Cardiac fibroblast (primary cell): ENCODE measurements at places on chromosomes 4 and X.

GRCh38 chr4:52659001-52659721, at the start of gene USP46:
Gene USP46 (minus strand): TSS chr4:52659301. CDS start chr4:52659150, 151 bp downstream.
- DNase-seq, result peak; percentile 85

- no peak for DNase-seq
Observed at GRCh38 chrX:68940601-68941000, 111.8 kb downstream of the EFNB1 start.

GRCh38 chrX:118534716-118535493, 39.3 kb downstream of the DOCK11 start:
- DNase-seq, result no peak

DNA sequence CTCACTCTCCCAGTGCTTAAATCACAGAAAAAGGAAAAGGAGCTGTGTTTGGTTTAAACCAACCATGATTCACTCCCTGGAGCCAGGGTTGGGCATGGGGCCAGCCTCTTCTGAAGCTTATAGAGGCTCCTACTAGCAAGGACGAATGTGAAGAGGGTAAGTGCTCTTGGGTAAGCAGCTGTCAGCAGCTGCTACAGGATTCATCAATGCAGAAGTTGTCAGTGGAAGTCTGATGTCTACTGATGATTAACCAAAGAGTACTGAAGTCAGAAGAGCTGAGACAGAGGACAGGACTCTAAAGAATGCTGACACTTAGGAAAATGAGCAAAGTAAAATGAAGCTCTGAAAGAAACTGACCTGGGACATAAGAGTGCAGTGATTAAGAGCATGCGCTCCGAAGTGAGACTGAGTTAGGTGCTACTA, 32.7 kb upstream of the JADE1 start:
- DNase-seq, result peak; percentile 93

DNA sequence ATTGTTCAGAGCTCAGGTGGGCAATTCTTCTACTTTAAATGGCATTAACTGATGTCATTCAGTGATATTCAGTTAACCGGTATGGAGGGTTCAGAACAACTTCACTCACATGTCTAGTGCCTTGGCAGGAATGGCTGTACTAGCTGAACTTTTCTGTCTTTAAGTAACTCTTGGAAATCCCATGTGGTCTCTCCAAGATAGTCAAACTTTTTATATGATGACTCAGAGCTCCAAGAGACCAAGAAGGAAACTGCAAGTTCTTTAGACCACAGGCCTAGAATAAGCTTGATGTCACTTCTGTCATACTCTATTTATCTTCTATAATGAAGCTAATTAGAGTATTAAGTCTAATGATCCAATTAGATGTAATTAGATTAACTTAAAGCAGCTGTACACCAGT, 24.9 kb downstream of the LHFPL1 start:
- peak; percentile 60 for DNase-seq

DNA sequence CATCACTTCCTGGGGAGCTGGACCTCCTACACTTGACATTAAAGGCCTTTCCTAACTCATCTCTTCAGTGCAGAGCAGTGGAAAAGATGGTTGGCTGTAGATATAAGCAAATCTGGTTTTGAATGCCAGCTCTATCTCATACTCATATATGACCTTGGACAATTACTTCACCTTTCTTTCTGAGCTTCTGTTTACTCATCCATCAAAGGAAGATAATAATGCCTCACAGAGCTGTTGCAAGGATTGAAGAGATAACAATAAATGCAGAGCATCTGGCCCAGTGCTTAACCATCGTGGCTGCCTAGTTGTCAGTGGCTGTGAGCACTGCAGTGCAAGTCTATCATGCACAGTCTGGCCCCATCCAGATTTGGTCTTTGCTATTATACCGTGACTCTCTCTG, 148.1 kb upstream of the EOLA2 start:
- DNase-seq, result no peak

GRCh38 chr4:122635205-122635604, 14.3 kb upstream of the IL21 start:
- no peak for DNase-seq

DNA sequence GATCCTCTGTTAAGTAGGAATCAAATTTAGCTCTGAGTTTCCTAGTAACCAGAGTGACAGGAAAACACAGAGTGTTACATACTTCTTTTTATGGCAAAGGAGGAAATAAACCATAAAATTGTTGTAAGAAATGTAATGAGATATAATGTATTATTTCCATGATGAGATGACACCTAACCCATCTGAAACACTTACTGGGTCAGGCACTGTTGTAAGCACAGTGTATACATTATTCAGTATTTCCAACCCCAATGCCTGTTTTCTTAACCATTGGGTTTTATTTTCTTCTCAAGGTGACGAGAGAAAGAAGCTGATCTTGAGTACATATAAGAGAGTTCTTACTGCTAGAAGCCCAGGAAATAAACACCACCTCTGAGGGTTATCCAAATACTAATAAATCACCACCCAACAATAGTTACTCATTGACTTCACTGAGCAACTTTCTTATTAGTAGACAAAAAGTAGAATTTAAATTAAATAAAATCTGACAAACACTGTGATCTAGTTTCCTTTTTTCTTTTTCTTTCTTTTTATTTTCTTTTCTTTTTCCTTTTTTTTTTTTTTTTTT, 4.2 kb upstream of the ENAM start:
- no peak for DNase-seq

DNA sequence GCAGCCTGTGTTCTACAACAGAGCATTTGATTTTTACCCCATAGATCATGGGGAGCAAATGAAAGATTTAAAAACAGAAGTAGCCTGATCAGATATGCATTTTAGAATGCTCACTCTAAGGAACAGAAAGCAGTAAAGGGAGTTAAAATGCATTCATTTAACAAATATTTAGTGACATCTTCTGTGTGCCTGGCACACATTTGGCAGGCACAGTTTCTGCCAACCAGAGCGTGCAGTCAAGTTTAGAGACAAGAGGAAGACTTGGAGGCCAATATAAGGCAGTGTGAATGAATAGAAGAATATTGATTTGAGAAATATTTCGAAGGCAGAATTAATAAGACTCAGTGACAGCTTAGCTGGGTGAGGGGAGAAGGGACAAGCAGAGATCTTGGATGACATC, 210.1 kb downstream of the KDR start:
- no peak for DNase-seq

- DNase-seq, result no peak
Observed at GRCh38 chr4:156568484-156568883, 403.1 kb downstream of the PDGFC start.

- peak; percentile 37 for DNase-seq
Observed at GRCh38 chr4:184328022-184328736, 110.5 kb upstream of the ENPP6 start.

GRCh38 chrX:114675365-114675764, 91.5 kb downstream of the HTR2C start:
- peak; percentile 18 for DNase-seq

DNA sequence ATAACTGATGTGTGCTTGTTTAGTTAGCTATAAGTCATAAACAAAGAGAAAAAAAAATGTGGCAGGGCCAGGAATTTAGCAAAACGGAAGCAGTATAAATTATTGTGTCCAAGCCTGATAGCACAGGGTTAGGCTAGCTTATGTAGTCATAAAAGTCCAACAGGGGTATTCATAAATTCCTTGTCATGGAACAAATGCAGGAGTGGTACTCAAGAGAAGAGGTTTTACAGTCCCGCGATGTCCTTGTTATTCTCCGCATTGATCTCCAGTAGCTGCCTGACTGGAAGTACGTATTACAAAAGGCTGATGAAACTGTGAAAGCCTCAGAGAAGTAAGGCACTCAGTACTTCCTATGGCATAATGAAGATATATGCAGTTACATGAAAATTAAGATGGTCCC, 336.9 kb upstream of the TRAM1L1 start:
- DNase-seq, result no peak

DNA sequence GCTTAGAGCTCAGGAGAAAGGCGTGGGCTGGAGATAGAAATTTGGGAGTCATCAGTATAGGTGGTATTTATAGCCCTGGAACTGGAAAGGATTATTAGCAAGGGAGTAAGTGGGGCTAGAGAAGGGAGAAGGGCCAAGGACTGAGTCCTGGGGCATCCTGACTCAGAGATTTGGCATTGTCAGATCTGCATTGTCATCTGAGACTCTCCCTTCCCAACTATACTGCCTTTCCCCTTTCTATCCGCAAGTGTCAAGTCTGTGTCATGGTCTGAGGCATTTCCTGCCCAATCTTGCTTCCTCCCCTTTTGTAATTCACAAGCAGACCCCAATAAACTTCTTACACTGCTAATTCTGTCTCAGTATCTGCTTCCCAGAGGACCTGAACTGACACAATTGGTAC, 24.4 kb upstream of the SLC25A43 start:
- no peak for DNase-seq

DNA sequence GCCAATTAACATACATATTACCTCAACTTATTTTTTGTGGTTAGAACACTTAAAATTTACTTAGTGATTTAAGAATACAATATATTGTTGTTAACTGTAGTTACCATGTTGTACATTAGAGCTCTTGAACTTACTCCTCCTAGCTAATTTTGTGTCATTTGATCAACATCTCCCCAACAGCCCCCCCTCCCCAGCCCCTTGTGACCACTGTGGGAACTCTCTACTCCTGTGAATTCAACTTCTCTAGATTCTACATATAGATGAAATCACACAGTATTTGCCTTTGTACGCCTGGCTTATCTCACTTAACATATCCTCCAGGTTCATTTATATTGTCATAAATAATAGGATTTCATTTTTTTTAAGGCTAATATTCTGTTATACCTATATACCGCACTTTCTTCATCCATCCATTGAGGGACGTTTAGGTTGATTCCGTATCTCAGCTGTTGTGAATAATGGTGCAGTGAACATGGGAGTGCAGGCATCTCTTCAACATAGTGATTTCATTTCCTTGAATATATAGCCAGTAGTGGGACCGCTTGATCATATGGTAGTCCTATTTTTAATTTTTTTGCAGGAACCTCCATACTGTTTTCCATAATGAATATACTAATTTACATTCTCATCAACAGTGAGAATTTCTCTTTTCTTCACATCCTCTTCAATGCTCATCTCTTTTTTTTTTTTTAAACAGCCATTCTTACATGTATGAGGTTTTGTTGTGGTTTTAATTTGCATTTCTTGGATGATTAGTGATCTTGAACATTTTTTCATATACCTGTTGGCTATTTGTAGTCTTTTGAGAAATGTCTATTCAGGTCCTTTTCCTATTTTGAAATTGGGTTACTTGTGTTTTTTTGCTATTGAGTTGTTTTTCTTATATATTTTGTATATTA, 66.8 kb downstream of the RAPGEF2 start:
- DNase-seq, result no peak

GRCh38 chr4:52037689-52038102, 403 bp downstream of the SGCB start:
- DNase-seq, result peak; percentile 43

- no peak for DNase-seq
Observed at GRCh38 chr4:113170115-113170804, 120.8 kb downstream of the ANK2 start.
